Natural killer cell (primary cell): ENCODE measurements at places on chromosomes 5 and 9.

DNA sequence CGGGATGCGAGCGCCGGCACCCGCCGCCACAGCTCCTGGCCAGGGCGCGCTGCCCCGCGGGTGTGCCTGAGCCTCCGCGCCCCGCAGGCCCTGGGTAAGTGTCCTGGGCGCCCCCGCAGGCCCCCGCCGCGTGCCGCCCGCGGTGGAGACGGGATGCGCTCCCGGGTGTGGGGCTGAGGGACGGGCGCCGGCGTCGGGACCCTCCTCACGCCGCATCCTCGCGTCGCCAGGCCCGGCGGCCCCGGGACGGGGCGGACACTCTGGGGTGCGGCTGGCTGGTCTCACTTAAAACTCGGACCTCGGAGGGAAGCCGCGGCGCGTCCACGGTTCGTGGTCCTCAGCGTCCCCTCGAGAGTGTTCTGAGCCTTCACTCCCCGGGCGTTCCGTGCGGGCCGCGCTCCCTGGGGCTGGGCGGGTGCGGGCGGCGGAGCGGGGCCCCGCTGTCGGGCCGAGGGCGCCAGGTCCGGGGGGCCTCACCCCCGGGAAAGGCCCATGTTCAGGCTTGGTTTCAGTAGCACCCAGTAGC, 275 bp downstream of the AHRR start:
- H3K27me3 ChIP-seq: peaks cover 22% of the 10 kb centered on the region
- DNase-seq: no peak
- no peak overlapping the region for H3K4me3 ChIP-seq
- no peak overlapping the region for H3K27ac ChIP-seq

DNA sequence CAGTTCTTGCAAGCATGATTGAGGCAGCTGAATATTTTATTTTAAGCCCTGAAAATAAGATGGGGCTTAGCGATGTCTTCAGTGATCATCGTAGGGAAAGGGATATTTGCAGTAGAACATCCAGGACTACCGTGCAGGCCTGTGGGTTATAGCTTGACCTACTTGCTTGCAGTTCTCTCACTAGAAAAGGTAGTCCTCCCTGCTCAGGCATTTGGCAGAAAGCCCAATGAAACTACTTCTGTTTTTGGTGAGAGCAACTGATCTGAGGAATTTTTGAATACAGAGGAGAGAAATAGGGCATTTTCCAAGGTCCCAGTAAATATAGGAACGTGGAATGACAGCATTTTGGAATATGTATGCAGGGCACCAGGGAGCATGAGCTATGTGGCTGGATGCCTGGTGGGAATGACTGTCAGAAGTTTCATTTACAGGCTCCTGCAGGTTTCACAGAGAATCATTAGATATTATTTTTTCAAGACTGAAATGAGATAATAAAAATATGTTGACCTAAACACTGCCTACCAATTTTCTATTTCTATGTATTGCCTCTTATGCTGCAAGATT, 417.9 kb upstream of the ACTBL2 start:
- DNase-seq: no peak
- H3K27me3 ChIP-seq: no peaks in the 10 kb centered on the region
- H3K36me3 ChIP-seq: no peaks in the 10 kb centered on the region
- H3K4me3 ChIP-seq: no peak overlapping the region
- H3K27ac ChIP-seq: no peak overlapping the region
- no peaks in the 10 kb centered on the region for H3K4me1 ChIP-seq

GRCh38 chr5:90131383-90132133, 278.0 kb downstream of the CETN3 start:
- H3K4me1 ChIP-seq: no peaks in the 10 kb centered on the region
- H3K27ac ChIP-seq: no peak overlapping the region
- no peaks in the 10 kb centered on the region for H3K27me3 ChIP-seq
- H3K4me3 ChIP-seq: no peak overlapping the region
- DNase-seq: no peak

DNA sequence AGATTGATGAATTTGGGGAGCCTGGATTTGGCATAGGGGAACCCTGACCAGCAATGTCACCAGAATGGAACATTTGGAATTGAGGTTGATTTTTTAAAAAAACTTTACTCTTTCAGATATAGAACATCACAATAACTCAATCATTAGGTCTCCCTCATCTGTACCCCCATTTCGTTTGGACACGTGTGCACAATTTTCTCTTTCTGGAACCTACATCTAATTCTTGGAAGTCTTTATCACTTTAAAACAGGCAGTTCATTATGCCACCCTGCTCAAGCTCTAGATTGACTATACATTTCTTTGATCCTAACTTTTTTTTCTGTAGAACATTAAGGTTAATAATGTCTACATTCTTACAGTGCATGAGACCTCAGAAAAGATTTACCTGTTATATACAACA, 3.7 kb upstream of the SSBP2 start:
- H3K36me3 ChIP-seq: no peaks in the 10 kb centered on the region
- no peak for DNase-seq
- H3K27ac ChIP-seq: no peak overlapping the region
- H3K27me3 ChIP-seq: no peaks in the 10 kb centered on the region

GRCh38 chr9:121984726-121985402, 108.2 kb downstream of the TTLL11 start:
- H3K27ac ChIP-seq: no peak overlapping the region
- no peak overlapping the region for H3K4me3 ChIP-seq
- DNase-seq: no peak
- no peaks in the 10 kb centered on the region for H3K36me3 ChIP-seq
